Right forelimb (tissue), 1 donor: ENCODE measurements at places on chromosomes 1 and 21.
A peak's percentile ranks its signal among the peaks of the same experiment; 100 is the strongest.

- DNase-seq: no peak
These were observed at the start of gene GSTM1 for GRCh38 chr1:109687641-109688499. GSTM1 (plus strand) TSS chr1:109687817; CDS start chr1:109687874, 57 bp downstream.

- no peak for DNase-seq
These were observed 15.0 kb downstream of the ITSN1 start for GRCh38 chr21:33657124-33657820.

DNA sequence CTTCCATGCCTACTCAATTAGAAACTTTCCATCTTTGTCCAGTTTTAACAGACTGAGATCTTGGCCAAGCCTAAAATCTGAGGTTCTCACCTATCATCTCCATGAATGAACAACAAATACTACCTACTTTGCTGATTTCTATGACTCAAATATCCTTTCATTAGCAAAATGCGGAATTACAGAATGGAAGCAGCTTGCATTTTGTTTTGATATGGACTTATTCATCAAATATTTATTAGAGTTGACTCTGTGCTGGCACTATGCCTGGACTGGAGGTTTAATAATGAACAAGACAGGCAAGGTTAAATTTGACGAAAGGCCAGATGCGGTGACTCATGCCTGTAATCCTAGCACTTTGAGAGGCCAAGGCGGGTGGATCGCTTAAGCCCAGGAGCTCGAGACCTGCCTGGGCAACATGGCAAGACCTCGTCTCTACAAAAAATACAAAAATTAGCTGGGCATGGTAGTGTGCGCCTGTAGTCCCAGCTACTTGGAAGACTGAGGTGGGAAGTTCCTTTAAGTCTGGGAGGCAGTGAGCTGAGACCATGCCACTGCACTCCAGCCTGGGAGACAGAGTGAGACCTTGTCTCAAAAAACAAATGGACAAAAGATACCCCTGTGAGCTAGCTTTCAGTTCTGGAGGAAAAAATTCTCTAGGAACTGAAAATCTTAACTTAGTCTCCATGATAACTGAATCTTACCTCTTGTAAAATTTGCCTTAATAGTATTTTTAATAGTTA is 29.4 kb upstream of the SOD1 start:
- no peak for DNase-seq

- no peak for DNase-seq
These were observed 204.3 kb upstream of the GRIK3 start for GRCh38 chr1:37238364-37239224.

DNA sequence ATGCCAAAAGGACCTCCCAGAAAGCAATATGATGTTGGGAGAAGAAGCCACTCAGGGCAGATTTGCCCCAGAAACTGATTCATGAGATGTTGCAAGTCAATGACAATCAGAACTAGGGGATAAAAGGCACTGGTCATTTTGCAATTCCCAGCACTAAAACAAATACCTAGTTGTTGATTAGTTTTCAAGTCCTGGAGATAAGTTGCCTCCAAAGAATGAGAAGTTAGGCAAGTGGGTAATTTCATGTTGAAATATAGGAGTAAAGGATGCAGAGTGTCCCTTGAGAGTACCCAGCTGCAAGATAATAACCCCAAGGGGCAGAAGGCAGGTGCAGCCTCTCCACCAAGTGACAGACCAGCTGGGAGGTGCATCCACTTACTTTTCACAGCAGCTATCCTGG is 363.6 kb downstream of the PBX1 start:
- DNase-seq: no peak

- no peak for DNase-seq
These were observed 97.9 kb downstream of the OBSCN start for GRCh38 chr1:228305721-228306152.

- no peak for DNase-seq
These were observed 277.1 kb downstream of the AJAP1 start for GRCh38 chr1:4931486-4931885.

- no peak for DNase-seq
These were observed 20.3 kb downstream of the MECR start for GRCh38 chr1:29210278-29211085.

GRCh38 chr1:185917646-185918045 is 183.5 kb downstream of the HMCN1 start:
- peak; percentile 44 for DNase-seq

- no peak for DNase-seq
These were observed 22.3 kb downstream of the RCOR3 start for GRCh38 chr1:211281320-211282022.

DNA sequence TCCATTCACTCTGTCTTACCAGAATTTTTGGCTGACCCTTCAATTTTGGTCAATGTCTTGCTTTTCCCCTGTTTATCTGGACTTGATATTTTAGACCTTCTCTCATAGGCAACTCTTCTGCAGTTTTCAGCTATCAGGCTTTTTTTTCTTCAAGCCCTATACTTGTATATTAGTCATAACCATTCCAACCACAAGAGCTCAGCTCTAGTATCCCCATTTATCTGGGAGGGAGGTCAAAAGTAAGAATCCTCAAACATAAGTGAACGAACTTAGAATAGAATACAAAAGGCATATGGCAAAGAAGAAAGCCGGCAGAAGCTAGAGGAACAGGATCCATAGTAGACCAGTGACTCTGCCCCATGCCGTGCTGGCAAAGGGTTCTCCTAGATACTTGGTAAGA is 45.9 kb upstream of the TNFSF4 start:
- no peak for DNase-seq

GRCh38 chr1:217717959-217718358 is 86.8 kb downstream of the SPATA17 start:
- no peak for DNase-seq
